ENCODE measurements at places on chromosomes 1 and 21. TPM values are rescaled to one million over a fixed set of nuclear protein-coding genes. Genes with fewer than 3 reads are reported as not detected.

CRABP2 gene
- total RNA-seq: 38.8 TPM

CRNN gene
- total RNA-seq: not detected

HES3 gene
- total RNA-seq: not detected

NKAIN1 gene
- total RNA-seq: not detected

GBP6 gene
- total RNA-seq: not detected

DDI2 gene
- 7.9 TPM for total RNA-seq

CFHR2 gene
- not detected for total RNA-seq

GREM2 gene
- total RNA-seq: 47.8 TPM

PANK4 gene
- total RNA-seq: 35.5 TPM

TSSK3 gene
- total RNA-seq: not detected

FCER1G gene
- total RNA-seq: not detected

NIPAL3 gene
- 78.4 TPM for total RNA-seq

IL6R gene
- total RNA-seq: 8.8 TPM

OR10J5 gene
- not detected for total RNA-seq

TNFRSF25 gene
- total RNA-seq: 5.6 TPM

CFAP107 gene
- total RNA-seq: not detected

NUDT4B gene
- total RNA-seq: 24.0 TPM

SNX7 gene
- 49.1 TPM for total RNA-seq

ZNHIT6 gene
- 16.6 TPM for total RNA-seq

MAN1C1 gene
- 0.51 TPM for total RNA-seq

HCRTR1 gene
- not detected for total RNA-seq

PLEKHN1 gene
- 1.4 TPM for total RNA-seq

IFI44 gene
- 3.7 TPM for total RNA-seq

PADI4 gene
- not detected for total RNA-seq

FAM110D gene
- total RNA-seq: 0.63 TPM

SELE gene
- total RNA-seq: not detected

AQP10 gene
- total RNA-seq: not detected

CYP4A11 gene
- total RNA-seq: not detected

C1orf185 gene
- total RNA-seq: not detected

PGD gene
- 51.7 TPM for total RNA-seq

CELF3 gene
- total RNA-seq: not detected

BSND gene
- not detected for total RNA-seq

ETV3L gene
- not detected for total RNA-seq

CFAP141 gene
- total RNA-seq: not detected

CD1C gene
- total RNA-seq: not detected

INKA2 gene
- 1.3 TPM for total RNA-seq

CRP gene
- total RNA-seq: not detected

FABP3 gene
- total RNA-seq: 2.1 TPM

LAD1 gene
- not detected for total RNA-seq

SYT2 gene
- total RNA-seq: not detected

NPHS2 gene
- total RNA-seq: not detected

RGS1 gene
- not detected for total RNA-seq

ZMYM1 gene
- 13.5 TPM for total RNA-seq

UBL4B gene
- not detected for total RNA-seq
